ENCODE measurements at places on chromosomes 16 and 17.
A peak's percentile ranks its signal among the peaks of the same experiment; 100 is the strongest.

DNA sequence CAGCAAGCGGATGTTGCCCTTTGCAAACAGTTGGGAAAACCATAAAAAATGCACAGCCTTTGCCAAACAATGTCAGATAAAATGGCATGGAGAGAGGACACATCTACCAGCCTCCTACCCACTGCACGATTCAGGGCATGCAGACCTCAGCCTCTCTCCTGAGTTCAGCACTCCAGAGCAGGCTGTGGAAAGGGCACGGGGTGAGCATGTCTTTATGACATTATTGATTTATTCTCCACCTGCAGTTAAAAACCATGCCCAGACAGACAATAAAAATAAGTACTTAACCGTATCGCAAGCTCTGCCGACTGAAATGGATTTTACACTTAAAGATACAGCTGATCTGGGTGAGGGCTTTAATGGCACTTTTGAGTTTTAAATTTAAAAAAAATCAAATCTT is 127.1 kb downstream of the MAF start:
- DNase-seq, result no peak

DNA sequence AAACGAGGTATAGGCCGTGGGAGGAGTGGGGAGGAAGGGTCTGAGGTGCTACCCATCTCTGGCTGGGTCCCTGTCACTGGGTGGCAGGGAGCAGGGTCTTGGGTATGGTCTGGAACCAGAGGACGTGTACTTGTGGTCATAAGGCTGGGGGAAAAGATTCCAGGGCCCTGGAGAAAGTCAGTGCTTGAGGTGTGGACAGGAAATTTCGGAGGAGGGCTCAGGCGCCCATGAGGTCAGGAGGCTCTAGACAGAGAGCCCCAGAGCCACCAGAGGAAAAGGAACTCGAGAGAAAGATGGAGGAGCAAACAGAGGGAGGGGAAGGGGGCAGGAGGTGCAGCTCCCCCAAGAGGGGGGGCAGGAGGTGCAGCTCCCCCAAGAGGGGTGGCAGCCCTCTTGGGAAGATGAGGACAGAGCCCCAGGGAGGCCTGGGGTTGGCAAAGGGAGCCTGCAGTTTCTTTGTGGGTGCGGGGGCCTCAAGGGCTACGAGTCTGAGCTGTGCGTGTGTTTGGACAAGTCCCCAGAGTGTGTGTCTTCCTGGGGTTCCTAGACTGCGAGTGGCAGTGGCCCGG is 683 bp upstream of the SLC7A6 start:
- DNase-seq, result no peak

- no peak for DNase-seq
These were observed 5.1 kb downstream of the MTSS2 start for GRCh38 chr16:70680495-70681381.

DNA sequence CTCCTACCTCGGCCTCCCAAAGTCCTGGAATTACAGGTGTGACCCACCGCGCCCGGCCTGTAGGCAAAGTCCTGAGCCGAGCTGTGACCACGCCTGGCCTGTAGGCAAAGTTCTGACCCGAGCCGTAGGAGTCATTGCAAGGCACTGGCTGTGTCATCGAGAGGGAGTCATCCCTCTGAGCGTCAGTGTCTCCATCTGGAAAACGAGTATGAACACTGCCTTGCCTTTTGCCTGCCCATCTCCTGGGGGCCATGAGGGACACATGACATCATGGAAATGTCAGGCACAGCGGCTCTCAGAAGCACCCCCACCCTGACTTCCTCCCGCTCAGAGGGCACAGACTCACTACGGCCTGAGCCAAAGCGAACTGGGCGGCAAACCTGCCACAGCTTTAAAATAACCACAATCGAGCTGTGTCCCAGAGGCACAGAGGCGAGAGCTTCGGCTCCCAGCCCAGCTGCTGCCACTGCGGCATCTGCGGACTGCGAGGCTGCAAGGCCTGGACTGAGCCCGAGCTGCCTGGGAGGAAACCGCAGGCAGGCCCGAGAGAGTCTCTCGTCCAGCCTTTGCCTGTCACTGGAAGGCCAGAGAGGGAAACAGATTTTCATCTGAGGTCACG is 50.8 kb downstream of the RPH3AL start:
- peak; percentile 40 for DNase-seq

GRCh38 chr17:17403899-17404576 is 72.8 kb upstream of the MED9 start:
- DNase-seq, result no peak

GRCh38 chr16:66741169-66741900 is 10.1 kb downstream of the DYNC1LI2 start:
- peak; percentile 88 for DNase-seq

DNA sequence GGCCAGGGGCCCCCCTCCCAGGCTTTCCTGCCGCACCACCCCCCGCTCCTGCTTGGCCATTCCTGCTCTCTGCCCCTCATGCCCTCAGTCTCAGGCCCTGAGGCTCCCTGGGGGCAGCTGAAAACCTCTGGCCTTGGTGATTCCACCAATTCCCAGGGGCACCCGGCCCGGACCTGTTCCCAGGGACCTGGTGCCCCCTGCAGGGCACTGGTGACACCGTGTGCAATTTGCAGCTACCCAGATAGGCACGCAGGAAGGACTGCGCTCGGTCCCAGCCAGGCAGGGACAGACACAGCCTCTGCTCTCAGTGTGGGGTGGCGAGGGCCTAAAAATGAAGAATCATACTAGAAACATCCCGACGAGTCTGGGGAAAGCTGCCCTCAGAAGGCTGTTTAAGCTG is 13.4 kb downstream of the WFDC1 start:
- peak; percentile 69 for DNase-seq

- no peak for DNase-seq
These were observed 70.0 kb upstream of the HS3ST3A1 start for GRCh38 chr17:13671771-13672170.

DNA sequence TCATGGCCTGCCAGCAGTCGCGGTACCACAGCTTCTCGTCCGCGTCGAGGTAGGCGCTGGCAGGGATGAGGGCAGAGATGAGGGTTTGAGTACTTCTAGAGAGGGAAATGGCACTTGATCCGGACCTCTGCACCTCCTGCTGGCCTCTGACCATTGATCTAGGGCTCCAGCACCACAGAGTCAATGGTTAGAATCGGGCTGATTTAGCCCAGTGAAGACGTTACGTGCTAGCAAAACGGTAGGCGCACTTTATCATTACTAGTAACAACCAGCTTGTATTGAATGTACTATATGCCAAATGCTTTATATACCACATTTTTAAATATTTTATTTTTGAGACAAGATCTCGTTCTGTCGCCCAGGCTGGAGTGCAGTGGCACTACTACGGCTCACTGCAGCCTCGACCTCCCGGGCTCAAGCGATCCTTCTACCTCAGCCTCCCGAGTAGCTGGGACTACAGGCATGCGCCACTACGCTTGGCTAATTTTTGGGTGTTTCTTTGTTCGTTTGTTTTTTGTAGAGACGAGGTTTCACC is 526 bp downstream of the TSNAXIP1 start:
- DNase-seq, result no peak

- DNase-seq, result no peak
These were observed 76.6 kb downstream of the ZZEF1 start for GRCh38 chr17:4066210-4066609.

DNA sequence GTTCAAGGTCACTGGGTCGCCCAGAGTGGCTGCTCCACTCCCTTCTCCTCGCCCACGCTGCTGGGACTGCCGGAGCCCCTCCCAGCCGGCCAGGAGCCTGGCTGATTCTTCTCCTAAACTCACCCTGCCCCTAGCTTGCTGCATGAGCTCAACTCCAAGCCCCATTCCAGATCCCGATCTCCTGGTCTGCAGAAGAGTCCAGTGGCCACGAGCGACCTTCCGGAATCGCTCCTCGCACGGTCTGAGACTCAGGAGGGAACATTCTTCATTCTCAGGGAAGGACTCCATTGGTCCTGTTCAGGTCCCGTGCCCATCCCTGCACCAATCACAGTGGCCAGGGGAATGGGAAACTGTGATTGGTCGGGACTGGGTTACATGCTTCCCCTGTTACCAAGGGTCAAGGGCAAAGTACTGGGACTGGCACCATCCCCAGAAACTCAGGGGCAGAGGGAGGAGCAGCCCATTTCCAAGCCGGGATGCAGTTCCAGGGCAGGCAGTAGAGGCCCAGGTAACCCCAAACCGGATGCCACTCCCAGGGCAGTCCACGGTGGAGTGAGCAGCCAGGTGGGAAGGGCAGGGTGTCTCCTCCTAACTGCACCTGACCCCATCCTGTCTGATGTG is 24.5 kb upstream of the CIBAR2 start:
- DNase-seq, result peak; percentile 60

DNA sequence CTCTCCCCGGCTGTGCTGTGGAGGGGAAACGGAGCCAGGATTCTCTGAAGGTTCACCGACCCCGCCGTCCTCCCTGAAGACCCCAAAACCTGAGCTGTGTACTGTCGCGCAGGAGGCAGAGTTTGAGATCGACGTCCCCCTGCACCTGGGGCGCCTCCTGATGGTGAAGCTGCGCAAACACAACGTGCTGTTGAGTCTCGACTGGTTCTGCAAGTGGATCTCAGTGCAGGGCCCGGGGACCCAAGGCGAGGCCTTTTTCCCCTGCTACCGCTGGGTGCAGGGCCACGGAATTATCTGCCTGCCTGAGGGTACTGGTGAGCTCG is 62.6 kb upstream of the TEKT1 start:
- DNase-seq, result no peak

DNA sequence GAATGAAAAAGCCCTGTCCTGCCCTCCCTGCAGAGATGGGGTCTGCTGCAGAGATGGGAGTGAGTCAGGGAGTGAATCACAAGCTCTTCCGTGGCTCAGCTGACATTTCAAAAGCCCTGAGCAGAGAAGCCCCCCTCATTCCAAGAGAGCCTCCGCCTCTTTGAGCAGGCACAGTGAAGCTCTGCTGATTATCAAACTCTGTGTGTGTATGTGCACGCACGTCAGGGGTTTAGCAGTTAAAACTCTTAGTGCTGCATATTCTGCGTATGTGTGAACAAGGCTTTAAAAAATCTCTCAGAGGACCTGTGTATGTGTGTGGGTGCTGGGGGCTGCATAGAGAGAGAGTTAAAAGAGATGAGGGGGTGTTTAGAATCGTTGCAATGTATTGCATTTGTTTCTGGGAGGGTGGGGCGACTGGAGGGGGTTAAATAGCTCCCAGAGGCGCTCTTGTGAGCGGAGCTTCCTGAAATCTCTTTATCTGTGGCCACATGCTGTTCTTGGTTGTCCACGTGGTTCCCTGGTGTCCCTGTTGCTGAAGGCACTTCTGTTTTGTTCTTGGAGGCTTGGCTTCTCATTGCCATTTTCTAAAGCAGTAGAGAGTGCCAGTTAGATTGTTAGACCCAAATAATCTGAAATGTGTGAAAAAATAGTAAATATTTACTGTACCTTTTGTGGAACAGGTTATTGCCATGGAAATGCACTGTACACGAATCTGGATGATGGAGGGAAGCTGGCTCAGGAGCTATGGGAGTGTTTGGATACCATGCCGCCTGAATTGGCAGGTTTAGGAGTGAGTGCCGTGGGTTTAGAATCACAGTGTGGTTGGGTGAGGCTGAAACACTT is 116.6 kb downstream of the PRKCB start:
- DNase-seq, result no peak

DNA sequence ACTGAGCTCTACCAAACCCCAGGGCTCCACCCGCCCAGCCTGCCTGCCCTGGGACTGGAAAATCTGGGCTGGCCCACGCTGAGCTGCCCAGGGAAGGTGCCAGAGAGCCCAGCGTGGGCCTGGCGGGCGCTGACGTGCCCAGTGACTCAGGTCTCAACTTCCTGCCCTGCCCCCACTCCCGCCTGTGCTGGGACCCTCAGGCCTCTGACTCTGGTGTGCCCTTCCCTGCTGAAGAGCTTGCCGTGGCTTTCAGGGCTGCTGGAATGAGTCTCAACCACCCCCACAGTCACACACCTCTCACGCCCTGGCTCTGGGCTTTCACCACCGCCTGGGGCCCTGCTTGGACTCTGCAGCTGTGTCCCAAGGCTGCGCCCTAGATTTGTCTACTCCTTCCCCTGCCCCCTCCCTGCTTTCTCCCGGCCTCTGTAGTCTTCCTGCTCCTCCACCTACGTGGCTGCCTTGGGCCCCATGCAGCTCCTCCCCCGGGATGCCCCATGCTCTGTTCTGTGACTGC is 10.4 kb downstream of the LLGL1 start:
- DNase-seq, result no peak

DNA sequence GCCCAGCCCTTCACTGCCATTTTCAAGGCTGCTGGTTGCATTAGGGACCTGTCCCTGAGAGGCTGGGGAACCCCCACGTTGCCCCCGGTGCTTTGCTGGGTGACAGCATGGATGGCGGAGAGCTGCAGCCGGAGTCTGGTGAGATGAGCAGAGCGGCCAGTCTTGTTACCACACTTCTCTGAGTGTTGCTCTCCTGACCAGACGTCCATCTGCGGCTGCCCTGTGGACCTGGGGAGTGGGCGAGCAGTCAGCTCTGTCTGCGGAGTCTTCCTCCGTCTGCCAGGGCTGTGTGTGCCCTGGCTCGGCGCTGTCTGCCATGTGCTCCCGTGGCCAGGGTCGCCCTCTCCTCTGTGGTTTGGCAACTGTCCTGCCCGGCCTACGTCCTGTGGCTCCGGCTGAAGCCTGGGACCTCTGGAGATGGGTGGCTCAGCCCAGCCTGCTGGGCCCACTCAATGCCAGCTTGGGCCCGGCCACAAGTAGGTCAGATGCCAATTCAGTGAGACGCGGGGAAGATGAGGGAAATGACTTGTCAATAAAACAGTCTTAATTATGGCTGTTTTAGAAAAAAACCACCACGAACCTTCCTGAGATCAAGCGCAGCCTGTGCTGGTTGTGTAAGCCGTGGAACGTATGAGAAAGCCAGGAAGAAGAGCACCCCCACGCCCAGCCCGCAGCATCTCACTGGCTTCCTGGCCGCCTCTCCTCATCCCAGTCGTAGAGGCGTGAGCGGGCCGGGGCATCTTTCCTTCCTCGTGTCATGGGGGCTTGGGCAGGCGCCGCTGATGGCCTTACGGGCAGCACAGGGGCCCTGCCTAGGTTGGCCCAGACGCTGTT is 7.9 kb downstream of the KCTD5 start:
- no peak for DNase-seq

DNA sequence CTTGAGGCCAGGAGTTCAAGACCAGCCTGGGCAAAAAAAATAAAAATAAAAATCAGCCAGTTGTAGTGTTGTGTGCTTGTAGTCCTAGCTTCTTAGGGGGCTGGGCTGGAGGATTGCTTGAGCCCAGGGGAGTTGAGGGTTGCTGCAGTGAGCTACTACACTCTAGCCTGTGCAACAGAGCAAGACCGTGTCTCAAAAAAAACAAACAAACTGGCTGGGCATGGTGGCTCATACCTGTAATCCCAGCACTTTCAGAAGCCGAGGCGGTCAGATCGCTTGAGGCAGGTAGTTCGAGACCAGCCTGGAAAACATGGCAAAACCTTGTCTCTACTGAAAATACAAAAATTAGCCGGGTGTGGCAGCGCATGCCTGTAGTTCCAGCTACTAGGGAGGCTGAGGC is 4.9 kb upstream of the UBALD2 start:
- DNase-seq, result no peak

DNA sequence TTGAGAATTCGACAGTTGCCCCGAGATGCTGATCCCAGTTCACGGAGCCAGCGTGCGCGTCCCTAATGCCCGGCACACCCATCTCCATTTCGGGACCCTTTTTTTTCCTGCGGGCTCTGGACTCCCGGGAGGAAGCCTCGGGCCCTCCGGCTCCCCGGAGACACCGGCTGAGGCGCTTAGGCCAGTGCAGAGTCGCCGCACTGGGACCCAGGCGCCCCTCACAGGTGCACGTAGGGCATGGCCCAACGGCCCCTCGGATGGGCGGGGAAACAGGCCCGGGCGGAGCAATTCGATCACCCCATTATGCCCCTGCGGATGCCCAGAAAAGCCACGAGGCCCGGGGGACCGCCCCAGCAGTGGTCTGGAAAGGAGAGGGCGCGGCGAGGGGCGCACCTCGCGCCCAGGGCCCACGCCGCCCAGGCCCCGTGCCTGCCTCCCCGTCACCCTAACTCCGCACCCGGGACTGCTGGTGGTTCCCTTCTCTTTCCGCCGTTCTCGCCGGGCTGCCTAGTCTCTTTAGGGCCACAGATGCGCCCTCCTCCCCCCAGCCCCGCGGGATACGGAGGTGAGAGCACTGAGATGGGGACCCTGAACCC is 18.5 kb upstream of the ZFHX3 start:
- no peak for DNase-seq
